Activated naive CD8-positive, alpha-beta T cell treated with anti-CD3 and anti-CD28 coated beads, Interleukin-2, amount 10 ng/mL, durations not matched to agents 7 days and 5 days (primary cell): ENCODE measurements at places on chromosomes 1 and 21. TPM values are rescaled to one million over a fixed set of nuclear protein-coding genes. Genes with fewer than 3 reads are reported as not detected.

Gene OXCT2
- 0.53 TPM for total RNA-seq

Gene MNDA
- total RNA-seq, result 0.47 TPM

Gene RIPPLY3
- not detected for total RNA-seq

Gene MMP23B
- 6.7 TPM for total RNA-seq

Gene TRIM67
- not detected for total RNA-seq

Gene RBP7
- total RNA-seq, result not detected

Gene PDIK1L
- total RNA-seq, result 21.2 TPM

Gene SLAMF7
- total RNA-seq, result 137 TPM

Gene DLGAP3
- total RNA-seq, result 0.45 TPM

Gene MIXL1
- total RNA-seq, result not detected

Gene ATP6V1G3
- not detected for total RNA-seq

Gene MYBPH
- total RNA-seq, result not detected

Gene GSTM1
- not detected for total RNA-seq

Gene OR10Z1
- total RNA-seq, result not detected

Gene NEGR1
- not detected for total RNA-seq

Gene SAMSN1
- 125 TPM for total RNA-seq

Gene SERPINC1
- not detected for total RNA-seq

Gene TMIGD3
- total RNA-seq, result not detected

Gene MTMR11
- 1.6 TPM for total RNA-seq

Gene INSRR
- total RNA-seq, result 0.48 TPM

Gene FCRL5
- 0.33 TPM for total RNA-seq

Gene S100A6
- total RNA-seq, result 365 TPM

Gene ATP5PB
- total RNA-seq, result 260 TPM

Gene PPIAL4G
- total RNA-seq, result 1.6 TPM

Gene S100A3
- total RNA-seq, result not detected
